ENCODE measurements at places on chromosomes 13 and 19.

DNA sequence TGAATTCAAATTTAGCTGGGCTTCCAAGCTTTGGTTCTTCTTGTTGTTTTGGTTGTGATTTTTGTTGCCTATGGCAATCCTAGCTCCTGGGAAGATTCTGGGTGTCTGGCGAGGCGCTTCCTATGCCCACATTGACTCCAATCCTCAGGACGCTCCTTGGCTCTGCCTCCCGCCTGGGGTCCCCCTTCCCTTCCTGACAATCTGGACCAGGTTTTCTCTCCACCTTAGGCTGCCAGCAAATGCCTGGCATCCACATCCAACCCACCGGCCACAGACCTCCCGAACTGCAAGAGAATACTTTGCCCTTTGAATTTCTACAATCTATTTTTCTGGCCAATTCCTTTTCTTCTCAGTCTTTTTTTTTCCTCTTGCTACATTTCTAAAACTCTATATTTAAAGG, 186.9 kb upstream of the UBL3 start:
- no peak for DNase-seq

GRCh38 chr13:48138270-48138669, 43.4 kb upstream of the MED4 start:
- no peak for DNase-seq

- no peak for DNase-seq
These were observed 27.0 kb downstream of the TEX29 start for GRCh38 chr13:111347438-111347837.

- DNase-seq, result no peak
These were observed 270.9 kb upstream of the NBEA start for GRCh38 chr13:34671137-34671536.
